ENCODE measurements at places on chromosomes 4 and X.

DNA sequence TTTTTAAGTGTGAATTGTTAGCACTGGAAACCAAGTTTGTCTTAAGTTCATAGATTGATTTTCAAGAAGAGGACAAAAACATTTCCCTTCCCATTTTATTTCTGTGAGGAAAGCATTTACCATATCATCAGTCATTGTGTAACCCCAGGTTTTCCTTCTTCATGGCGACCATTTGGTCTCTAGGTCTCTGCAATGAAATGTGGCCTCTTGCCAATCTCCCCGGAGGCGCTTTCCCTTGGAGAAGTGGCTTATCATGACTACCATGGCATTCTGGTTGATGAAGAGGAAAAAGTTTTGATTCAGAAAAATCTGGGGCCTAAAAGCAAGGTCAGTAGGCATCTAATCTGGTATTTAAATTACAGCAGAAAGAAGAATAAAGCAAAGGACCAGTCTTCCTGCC, 54.4 kb downstream of the ADD1 start:
- DNase-seq, result no peak

- no peak for DNase-seq
Measured at GRCh38 chr4:26194764-26195163, 126.0 kb upstream of the RBPJ start.

DNA sequence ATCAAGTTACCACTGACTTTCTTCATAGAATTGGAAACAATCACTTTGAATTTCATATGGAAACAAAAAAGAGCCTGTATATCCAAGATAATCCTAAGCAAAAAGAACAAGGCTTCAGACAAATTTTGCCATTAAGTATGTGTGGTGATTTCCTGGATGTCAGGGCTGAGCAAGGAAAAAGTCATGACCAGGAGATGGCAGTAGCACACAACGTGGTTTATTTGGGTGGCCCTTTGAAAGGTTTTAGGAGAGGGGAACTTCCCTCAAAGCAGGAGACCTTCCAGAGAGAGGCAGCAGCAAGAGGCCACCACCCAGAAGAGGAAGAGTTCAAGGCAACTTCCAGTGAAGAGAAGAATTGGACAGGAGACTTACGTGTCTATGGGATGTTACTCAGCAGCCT, 18.1 kb upstream of the ZXDB start:
- no peak for DNase-seq

- DNase-seq, result no peak
Measured at GRCh38 chr4:156672492-156673305, 298.9 kb downstream of the PDGFC start.

DNA sequence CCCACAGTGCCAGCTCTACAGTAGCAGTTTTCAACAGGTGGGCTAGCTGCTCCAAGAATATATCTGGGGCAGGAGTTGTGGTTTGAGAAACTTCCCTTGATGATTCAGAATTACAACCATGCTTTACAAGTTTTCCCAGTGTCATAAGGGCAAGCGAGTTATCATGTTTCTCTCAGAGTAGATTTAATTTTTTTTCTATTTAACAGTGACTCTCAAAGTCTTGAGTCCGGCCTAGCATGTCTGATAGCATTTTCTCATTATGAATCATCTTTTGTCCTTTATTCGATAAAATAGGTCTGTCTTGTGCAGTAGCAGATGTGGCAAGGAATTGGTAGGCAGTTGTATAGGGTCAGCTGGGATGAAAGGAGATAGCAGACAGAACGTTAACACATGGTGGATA, 62.2 kb upstream of the SPANXD start:
- no peak for DNase-seq

DNA sequence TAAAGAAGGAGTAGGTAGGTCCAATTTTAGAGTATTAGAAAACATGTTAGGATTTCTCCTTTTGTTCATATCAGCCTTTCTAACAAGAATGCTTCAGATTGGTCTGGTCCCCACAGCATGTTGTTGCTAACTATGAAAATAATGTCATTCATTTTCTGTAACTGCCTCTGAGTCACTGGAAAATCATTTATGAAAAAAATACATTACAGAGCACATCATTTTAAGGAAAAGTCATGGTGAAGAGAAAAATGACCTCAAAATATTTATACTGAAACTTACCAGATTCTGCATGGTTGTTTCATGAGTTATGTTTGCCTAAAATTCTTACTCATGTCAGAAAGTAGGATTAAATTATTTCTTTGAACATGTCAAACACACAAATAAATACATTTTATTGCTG, 35.2 kb downstream of the DTHD1 start:
- no peak for DNase-seq

- no peak for DNase-seq
Measured at GRCh38 chr4:72326692-72327632, 242.1 kb downstream of the ADAMTS3 start.

GRCh38 chr4:124199755-124200154, 512.8 kb downstream of the ANKRD50 start:
- no peak for DNase-seq

DNA sequence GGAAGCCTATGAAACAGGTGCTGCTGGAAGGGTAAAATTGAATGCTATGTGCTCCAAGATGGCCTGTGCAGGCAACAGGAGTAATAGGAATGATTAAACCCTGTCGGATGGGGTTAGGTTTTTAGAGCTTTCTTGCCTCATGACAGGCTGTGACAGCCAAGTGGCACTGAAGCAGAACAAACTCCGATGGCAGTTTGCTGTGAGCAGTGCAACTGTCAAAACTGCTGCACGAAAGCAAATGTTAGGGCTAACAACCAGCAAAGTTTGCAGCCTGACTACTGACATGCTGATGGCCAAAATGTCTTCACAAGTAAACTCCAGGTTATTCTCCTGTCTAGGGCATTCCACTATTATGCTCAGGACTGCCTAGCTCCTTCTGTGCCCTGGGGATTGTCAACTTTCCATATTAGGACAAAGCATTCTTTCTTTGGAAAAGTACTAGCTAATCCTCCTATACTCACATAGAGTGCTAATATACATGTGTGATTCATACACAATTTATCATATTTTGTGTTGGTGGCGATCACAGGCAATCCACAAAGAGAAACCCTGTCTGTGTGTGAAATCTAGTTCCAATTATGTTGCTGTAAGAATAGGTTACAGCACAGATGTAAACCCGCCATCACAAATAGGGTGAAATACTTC, 486.6 kb upstream of the TENM3 start:
- DNase-seq, result no peak

DNA sequence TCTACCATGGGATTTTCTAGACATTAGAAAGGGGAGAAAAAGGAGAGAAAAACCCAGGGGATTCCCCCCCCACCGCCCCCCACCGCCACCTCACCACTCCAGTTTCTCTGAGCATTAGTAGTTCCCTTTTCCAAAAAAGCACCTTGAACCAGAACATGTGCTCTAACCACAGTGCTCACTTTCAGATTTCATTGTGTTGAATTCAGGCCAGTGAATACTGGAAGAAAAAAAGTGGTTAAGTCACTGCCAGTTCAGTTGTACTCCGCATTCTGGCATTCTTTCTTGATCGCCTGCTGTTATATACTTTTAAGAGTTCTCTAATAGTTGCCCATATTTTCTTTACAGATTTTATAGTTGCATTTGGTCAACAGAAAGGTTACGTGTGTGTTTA, 40.9 kb downstream of the JADE3 start:
- no peak for DNase-seq

DNA sequence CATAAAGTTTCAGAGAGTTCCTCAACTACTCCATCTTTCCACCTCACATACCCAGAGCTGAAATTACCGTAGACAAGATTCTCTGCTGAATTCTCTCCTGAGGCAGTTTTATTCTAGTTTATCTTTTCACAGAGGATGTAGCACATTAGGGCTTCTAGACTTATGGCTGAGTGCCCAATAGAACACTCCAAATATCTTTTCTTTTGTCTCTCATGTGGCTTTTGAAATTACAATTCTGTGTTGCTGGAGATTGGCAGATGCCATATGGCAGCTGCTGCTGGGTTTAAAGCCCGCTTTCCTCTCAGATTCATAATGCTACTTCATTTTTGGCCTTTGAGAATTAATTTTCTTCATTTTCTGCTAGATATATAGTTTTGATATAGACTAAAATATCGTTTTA, 107.6 kb upstream of the BANK1 start:
- no peak for DNase-seq

GRCh38 chr4:25939330-25939729, 25.3 kb downstream of the SMIM20 start:
- no peak for DNase-seq

DNA sequence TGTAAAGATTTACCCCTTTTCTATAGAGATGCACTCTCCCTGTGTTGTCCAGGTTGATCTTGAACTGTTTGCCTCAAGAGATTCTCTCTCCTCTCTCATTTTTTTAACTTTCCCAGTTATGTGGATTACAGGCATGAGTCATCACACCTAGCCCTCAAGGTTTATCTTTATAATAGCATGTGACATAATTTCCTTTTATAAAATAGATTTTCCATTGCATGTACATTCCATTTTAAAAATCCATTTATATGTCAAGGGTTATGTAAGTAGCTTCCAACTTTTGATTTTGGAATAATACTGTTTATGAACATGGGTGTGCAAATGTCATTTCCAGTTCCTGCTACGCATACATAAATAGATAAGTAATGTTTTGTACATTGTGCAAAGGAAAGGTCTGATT, 20.6 kb downstream of the ZNF721 start:
- DNase-seq, result no peak

DNA sequence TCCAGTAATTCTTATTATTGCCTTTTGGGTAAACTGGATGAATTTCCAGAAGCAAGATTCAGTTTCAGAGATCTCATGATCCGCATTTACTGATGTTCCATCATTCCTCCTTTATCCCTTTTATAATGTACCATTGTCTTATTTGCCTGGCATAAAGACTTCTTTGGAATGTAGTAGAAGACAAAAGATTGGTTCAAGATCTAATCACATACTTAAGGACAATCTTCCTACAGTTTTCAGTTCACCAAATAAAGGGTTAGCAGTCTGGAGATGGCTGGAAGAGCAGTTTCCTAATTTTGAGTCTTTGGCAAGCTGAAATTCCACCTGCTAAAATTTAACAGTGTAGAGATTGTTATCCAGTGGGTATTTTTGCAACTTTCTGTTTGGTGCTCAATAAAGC, 30.9 kb upstream of the HAND2 start:
- no peak for DNase-seq

DNA sequence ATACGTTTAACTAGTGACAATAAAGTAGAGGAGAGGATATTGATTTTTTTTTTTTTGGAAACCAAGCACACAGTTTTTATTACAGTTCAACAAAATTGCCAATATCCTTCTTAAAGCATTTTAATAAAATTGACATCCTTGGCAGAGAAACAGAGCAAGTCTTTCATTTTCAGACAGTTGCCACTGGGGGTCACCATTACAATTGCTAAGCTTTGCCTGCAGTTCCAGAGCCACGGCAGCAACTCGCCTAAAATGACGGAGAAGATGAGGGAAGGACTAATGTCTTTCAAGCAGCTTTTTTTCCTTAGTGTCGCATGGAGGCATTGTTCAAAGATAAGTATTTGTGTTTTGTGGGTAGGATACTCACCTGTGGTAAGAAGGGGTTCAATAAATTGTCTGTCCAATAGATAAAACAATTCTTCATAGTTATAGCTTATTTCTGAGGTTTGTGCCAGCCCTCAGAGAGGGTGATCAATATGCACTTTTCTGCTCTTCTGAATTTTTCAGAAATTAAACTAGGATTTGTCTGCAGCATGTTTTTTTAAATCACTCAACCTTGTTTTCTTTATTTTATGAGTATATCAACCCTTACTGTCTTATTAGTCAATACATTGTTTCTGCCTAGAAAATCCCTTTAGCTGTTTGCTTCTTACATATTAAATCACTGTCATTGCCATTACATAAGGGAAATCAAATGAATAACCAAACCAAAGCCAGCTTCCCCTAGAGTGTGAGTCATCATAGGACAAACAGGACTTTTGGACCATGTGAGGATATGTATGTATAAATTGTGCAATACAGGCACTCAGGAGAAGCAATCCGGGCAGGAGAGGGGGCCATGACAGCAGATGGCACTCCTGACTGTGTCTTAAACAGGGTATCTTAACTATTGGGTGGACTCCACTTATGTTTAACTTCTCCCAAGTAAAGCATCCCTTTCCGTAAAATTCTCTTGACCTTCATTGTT, 508.1 kb upstream of the ARX start:
- DNase-seq, result no peak

- no peak for DNase-seq
Measured at GRCh38 chrX:13852001-13852695, 35.3 kb upstream of the GPM6B start.

GRCh38 chr4:152155070-152155469, 380.8 kb downstream of the FBXW7 start:
- no peak for DNase-seq

- no peak for DNase-seq
Measured at GRCh38 chr4:82865592-82865991, 25.4 kb downstream of the SEC31A start.

- no peak for DNase-seq
Measured at GRCh38 chr4:123596805-123597204, 200.2 kb downstream of the SPRY1 start.

GRCh38 chr4:22661443-22661842, 31.3 kb upstream of the GBA3 start:
- DNase-seq, result no peak

DNA sequence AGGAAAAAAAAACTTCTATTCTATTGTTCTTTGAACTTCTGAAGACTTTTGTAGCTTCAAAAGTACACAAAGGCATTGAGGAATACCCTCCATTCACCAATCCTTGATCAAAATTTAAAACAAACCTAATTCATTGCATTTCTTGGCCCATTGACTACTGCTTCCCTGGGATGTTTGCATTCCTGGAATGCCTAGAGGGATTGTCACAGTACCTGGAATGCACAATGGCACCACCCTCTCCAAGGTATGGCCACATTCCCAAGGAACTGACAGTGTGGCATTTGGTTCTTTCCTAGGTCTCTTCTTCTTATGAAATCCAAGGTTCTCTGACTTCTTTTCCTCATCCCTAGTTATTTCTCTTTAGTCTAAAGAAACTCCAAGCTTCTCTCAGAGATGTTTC, 600.7 kb downstream of the CCSER1 start:
- DNase-seq, result no peak
